ENCODE measurements at places on chromosomes 1 and 21.

DNA sequence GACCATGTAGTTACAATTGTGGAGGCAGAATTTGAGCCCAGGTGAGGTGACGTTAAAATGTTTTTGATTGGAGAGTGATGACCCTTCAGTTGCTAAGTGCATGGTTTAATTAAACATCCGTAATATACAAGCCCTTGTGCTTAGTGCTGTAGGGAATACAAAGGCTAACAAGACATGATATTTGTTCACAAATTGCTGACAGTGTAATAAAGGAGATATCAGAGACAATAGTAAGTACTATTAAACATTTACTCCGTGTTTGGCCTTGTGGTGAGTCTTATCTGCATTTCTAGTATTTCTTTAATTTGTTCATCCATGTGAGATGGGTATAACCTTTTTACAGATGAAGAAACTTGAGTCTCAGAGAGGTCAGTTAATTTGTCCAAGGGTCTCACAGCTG, 37.9 kb downstream of the RLF start:
- no peak for DNase-seq

- no peak for DNase-seq
Observed at GRCh38 chr1:178491721-178492120, 5.0 kb downstream of the CLEC20A start.

DNA sequence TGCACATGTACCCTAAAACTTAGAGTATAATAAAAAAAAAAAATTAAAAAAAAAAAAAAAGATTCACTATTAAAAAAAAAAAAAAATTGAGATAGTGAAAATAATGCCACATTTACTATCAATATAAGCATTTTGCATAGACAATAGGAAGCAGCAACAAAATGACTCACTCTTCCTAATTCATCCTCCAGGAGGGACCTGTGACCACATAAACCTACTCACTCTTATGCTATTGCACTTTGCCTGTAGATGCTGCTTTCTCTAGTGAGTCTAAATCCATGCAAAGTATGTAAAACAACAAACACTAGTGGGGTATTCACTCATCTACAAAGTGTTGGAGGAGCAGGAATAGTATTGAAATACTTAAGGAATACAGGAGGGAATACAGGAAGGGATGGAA, 2.9 kb downstream of the OR10J5 start:
- peak; percentile 3 for DNase-seq

DNA sequence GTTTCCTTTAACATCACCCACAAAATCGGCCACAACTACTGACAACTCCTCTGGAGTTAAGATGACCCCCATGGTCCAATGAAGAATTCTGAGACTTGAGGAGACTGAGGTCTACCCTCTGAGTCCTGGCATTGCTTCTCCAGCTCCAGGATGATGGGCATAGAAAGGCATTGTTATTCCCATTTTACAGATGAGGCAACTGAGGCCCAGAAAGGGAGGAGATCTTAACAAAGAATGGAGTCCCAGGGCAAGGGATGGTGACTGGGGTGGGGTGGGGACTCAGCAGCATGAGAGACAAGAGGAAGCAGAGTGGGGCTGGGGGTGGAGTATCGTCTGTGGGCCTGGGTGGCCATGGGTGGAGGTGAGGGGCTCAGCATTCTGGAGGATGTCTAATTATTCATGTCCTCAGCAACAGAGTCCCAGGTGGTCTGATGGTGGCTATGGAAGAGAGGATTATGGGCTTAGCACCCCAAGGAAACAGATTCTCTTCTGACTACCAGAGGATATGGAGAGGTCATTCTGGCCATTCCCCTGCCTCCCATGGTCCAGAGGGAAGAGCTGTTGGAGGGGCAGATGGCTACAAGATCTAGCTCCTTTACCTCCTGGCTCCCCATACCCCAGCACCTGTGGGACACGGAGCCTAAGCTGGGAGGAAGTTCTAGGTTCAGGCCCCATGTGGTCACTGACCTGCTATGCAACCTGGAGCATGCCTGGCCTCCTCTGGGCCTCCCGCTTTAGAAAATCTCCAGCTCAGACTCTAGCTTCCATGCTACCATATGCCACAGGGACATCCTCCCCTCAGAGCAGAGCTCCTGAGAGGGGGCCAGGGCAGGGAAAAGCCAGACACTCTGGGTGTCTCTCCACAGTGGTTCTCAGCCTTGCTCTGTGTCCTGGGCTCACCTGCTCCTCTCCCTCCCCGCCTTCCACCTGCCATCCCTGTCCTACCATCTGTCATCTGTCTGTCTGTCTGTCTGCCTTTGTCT, 37.4 kb upstream of the DMBX1 start:
- no peak for DNase-seq

- peak; percentile 96 for DNase-seq
Observed at GRCh38 chr1:214404571-214405213, 123.7 kb downstream of the SMYD2 start.

DNA sequence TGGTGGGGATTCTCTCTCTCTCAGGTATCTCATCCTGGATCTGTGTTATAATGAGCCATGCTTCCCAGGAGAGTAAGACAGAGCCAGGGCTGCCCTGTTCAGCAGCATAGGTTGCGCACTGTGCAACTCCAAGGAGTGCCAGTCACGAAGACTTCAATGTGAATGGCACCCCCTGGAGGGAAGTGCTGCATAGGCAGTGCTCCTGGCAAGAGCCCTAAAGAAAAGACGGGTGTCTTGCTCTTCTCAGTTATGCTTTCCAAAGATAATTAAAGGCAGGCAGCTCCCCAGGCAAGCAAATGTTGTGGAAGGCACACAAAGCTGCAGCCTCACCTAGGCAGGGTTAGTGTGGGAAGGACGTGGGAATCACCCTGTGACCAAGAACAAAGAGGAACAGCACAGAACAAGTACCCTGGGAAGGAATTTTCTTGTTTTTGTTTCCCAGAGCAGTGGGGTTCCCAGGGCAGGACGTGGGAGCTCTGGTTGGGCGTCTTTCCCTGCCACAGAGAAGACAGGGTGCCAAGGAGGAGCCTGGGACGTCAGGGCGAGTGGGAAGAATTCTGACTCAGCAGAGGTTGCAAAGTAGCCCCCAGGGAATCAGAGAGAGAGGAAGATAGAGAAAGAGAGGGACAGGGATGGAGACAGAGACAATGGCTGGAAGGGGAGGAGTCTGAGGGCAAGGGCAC, 120.9 kb downstream of the KCNN3 start:
- peak; percentile 60 for DNase-seq

DNA sequence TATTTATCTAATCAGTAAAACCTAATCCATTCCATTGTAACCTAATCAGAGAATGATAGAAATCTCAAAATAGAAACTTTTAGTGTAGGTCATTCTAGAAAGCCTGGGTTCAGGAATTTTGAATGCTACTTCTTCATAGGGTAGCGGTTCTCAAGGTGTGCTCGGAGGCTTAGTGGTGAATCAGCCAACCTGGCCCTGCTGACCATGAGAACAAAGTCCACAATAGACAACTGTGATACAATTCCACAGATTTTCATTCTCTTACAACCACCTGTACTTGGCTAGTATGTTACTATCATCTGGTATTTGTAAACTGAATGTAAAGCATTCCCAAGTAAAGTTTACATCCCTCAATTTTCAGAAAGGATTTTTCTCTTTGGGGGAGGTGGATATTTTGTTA, 7.5 kb upstream of the PUM1 start:
- DNase-seq = no peak

- no peak for DNase-seq
Observed at GRCh38 chr1:65401612-65402011, 18.9 kb upstream of the LEPR start.

GRCh38 chr21:44993321-44994046, 53.7 kb downstream of the SLX9 start:
- DNase-seq = no peak

- peak; percentile 84 for DNase-seq
Observed at GRCh38 chr1:185566995-185567394, 167.2 kb upstream of the HMCN1 start.

DNA sequence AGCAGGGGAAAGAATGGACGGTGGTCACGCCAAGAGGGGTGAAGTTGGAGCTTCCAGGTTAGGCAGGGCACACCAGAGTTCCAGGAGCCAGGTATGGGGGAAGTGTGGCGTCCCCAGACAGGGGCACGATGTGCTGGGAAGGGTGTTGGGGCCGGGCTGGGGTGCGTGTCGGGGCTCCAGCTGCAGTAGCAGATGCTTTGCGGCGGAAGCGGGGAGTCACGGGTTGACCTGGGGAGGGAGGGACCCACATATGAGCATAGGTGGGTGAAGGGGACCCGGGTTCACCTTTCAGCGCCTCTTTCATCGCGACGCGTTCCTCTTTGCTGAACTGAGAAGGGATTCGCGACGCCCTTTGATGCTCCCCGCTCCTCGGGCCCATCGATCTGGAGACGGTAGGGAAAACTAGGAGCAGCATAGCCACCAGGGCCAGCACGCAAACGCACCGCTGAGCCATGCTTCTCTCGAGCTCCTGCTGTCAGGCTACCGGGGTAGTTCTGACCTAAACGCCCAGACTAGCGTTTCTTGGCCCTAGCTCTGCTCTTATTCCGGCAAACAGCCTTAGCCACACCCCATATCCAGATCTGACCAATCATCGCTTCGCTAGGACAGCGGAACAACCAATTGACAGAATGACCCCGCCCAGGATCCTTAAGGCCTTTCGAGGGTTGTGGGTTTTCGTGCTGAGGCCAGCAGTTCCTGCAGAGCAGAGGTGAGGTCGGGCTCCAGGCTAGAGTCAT, at the start of gene PM20D1:
TSS of gene PM20D1 (minus strand) at position 514 of the 737 bp plus-strand sequence. CDS start at position 454, 60 bp downstream.
- DNase-seq = peak; percentile 94

DNA sequence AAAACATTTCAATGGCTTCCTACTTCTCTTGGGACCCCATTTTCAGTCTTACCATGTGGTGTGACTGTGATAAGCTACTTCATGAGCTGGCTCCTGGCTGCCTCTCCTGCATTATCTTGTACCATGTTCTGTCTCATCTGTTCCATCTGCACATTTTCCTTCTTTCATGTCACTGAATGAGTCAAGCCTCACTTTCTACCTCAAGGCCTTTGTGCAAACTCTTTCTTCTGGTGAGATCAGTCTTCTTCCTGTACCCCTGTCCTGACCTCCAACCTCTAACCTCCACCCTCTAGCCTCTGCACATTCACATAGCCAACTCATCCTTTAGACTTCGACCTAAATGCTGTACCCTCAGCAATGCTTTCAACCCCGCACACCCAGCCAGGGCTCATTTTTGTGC, 9.6 kb upstream of the FAM78B start:
- DNase-seq = no peak

GRCh38 chr1:39425151-39425550, 66.3 kb upstream of the BMP8A start:
- no peak for DNase-seq

DNA sequence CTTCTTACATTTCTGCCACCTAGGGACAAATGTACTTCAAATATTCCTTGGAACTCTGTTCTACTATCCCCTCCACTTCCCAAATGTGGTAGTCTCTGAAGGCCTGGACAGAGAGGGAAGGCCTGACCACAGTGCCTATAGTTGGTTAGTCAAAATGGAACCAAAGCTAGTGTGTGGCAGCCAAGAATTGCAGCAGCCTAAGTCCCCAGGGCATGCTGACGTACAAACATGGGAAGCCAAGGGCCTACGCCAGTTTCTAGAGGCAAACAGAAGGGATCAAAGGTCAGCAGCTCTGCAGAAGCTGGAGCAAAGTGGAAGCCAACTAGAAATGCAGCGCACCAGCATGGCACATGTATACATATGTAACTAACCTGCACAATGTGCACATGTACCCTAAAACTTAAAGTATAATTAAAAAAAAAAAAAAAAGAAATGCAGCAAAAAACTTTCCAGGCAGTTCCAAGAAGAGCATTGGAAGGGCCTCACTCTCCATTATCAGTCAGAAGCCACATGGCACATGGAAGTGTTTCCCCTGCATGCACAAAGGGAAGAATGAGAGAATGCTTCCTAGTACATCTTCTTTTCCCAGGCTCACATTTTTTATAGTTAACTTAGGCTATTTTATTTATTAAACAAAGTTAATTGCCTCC, 39.4 kb upstream of the GADD45A start:
- no peak for DNase-seq

DNA sequence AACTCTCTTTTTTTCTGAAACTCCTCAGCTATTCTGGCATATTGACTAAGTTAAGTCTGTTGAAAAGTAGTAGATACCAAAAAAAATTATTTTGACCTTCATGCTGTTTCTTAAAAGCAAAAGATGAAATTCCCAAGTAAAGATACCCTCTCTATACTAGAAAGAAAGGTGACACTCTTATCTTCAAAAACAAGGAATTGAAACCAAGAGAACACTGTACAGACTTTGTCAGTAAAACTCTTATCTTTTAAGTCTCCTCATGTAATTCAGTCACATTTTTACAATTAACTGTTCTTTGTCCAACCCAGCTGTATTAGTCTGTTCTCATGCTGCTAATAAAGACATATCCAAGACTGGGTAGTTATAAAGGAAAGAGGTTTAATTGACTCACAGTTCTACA, 496.2 kb downstream of the LTN1 start:
- no peak for DNase-seq

- DNase-seq = no peak
Observed at GRCh38 chr1:225950905-225951497, 10.0 kb upstream of the LEFTY2 start.
